ENCODE measurements at places on chromosomes 2 and 18.

DNA sequence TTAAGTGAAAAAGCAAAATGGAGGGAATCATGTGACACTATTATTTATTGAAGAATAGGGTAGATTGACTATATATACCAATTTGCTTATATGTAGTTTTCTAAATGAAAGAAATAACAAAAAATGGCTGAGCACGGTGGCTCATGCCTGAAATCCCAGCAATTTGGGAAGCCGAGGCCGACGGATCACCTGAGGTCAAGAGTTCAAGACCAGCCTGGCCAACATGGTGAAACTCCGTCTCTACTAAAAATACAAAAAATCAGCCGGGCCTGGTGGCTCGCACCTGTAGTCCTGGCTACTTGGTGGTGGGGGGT is 59.3 kb upstream of the MYCN start:
- DNase-seq, result no peak

DNA sequence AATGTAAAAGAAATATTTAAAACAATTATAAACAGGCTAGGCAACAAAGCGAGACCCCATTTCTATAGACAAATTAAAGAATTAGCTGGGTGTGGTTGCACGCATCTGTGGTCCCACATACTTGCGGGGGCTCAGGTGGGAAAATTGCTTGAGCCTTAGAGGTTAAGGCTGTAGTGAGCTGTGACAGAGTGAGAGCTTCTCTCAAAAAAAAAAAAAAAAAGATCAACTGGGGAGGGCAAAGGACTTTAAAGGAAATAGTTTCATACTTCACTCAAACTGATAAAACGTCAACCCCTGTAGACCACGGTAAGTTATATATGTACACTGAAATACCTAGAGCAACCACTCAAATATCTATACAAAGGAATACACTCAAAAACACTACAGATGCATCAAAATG is 37.5 kb downstream of the MGAT4A start:
- DNase-seq, result no peak

GRCh38 chr2:120850551-120850950 is 114.9 kb downstream of the GLI2 start:
- DNase-seq, result no peak

DNA sequence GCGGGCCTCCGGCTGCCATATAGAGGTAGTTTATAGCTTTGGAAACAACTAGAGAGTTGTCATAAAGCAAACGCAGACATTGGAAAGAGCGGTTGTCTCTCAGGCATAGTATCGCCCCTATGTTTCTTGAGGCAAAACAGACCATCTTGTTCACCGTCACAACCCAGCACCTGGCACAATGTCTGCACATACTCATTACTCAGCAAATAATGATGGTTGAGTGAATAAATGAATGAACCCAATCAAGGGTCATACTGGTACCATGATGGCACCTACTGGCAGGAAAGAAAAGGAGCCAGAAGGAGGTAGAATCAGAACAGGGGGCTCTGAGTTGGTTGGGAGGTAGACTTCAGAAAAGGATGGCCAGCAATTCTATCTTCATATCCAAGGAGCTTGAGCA is 118.5 kb downstream of the ANTXR1 start:
- DNase-seq, result no peak

GRCh38 chr18:79603321-79604204 is 76.0 kb upstream of the CTDP1 start:
- DNase-seq, result no peak

GRCh38 chr2:168565112-168565511 is 109.0 kb downstream of the CERS6 start:
- no peak for DNase-seq

- no peak for DNase-seq
Observed at GRCh38 chr2:126907671-126908070, 9.0 kb downstream of the TEX51 start.

GRCh38 chr2:43305012-43305411 is 78.6 kb upstream of the ZFP36L2 start:
- DNase-seq, result no peak

DNA sequence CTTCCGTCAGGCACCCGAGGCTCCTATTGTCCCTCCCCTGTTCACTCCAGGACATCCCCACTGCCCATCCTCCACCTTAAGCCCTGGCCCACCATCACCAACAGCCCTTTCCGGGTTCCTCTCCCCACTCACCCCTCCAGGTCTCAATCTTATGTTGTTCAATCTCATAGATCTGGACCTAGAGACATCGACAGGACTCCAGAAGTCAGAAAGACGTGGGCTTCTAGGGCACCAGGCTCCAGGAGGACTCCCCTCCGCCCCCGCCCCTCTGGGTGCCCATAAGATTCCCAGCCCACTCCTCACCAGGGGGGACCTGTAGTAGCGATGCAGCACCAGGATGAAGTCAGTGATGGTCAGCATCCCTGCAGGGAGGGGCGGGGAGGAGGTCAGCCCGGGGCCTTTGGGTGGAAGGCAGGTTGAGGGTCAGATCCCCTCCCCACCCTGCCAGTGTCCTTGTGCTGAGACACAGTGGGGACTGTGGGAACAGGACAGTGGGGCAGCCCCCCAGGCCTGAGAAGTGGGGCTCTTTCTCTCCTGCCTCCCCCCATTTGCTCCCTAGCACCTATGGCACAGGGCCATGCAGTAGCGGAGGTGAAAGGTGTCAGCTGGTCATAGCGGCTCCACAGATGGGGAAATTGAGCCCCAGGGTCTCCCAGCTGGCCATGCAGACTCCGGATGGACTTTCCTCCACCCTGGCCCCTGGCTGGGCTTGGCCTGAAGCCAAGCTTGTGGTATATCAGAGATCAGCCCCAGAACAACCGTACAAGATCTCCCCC is 3.7 kb downstream of the PRKAG3 start:
- DNase-seq, result no peak

DNA sequence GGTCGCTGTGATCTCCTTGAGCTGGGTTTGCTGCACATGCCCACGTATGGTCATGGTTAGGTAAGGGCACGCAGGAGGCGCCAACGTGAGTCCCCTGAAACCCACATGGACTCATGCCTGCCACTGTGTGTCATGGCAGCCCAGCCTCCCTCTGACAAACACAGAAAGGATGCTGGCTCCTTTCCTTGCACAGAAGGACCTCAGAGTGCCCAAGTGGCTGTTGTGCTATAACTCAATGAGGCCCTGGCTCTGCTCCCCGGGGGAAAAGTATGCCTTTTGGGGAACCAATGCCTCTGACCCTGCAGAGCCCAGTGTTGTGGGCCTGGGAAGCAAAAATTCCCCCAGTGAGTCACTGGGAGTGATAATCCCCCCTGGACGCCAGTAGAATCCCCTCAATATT is 233.9 kb downstream of the VAPA start:
- DNase-seq, result no peak

GRCh38 chr18:63192126-63192884 is 127.3 kb downstream of the BCL2 start:
- DNase-seq, result no peak

DNA sequence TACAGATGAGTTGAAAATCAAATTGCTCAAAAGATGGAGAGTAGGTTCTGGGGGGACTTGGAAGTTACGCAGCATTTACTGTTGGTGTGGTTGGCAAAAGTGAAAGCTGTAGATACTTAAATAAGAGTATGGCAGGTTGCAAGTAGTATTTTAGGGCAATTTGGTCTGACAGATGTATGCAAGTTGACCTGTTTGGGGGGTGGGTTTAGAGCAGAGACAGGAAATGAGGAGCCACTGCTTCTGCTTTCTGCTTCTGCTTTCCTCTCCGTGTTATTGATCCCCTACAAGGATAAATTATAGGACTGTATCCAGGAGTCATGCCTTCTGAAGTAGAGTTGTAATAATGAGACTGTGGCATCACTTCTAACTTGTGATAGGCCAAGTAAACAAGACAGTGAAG is 71.2 kb downstream of the EPAS1 start:
- DNase-seq, result no peak

GRCh38 chr18:52136532-52136931 is 203.5 kb upstream of the DCC start:
- no peak for DNase-seq

All from NCI-H748 treated with DMSO at 0.1 percent for 48 hours (cell line).